ENCODE measurements at places on chromosomes 6 and 20.

GRCh38 chr6:112680091-112680490, 333.0 kb downstream of the RFPL4B start:
- no peak for DNase-seq

GRCh38 chr6:42443312-42444060, 8.2 kb downstream of the TRERF1 start:
- no peak for DNase-seq

DNA sequence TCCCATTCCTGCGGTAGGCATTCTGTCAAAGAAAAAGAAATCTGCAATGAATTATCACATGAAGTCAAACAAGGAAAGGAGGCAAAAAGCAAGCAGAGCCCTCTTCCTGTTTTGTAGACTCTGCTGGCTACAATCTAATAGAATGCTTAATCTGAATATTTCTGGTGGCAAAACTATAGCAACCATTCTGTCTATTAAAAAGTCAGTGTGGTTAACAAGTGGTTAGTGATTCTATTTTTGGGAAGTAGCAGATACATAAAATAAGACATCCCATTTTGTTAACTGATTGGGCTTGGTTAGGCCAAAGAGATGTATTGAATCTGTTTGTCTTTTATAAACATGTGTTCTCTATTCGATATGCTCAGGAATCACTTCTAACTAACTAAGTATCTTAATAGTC, 442.3 kb downstream of the CDC5L start:
- DNase-seq: no peak

DNA sequence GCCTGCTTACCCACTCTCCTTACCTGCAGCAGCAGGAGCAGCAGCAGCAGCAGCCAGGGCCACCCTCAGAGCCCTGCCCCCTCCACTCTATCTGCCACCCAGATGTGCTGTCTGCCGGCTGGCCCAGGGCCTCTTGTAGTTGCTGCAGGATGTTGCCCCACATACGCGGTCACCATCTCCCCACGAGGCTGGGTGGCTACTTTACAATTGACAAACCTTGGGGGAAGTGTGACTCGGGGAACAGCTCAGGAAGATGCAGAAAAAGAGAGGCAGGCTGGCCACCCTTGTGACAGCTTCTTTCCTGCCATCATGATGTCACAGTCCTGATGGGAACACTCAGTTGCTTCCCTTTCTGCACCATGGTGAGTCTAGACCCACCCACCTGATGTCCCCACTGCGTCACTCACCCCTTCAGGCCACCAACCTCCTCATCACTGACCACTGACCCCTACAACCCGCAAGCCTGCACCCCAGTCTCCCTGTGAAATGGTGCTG, 14.5 kb downstream of the TREM1 start:
- DNase-seq: no peak

DNA sequence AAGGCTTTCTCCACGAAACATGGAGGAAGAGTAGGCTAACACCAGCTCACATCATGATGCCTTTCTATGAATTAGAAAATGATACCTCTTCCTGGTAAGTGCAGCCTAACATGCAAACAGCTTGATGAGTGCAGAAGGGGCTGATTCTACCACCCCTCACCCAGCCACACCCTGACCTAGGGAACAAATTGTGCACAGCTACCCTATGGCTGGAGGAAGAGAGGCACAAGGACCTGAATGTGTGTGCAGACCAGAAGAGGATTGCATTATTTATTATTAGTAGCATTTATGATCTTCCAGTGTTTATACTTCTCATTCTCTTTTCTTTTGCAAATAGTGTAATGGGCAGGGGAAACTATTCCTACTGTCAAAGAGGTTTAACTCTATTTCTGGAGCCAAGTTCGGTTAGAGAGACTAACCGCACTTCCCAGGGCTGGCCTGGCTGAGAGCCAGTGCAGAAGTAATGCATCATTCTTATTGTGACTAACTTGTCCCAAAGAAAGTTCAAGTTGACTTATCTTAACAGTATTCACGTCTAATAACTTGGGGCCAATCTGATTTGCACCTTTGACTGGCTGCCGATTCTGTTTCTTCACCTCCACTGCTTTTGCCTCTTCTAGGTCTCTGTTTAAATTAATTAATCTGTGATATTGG, 237.5 kb downstream of the CD83 start:
- DNase-seq: peak; percentile 38

- no peak for DNase-seq
These were observed 5.6 kb downstream of the PCMTD2 start for GRCh38 chr20:64261138-64261537.

- DNase-seq: no peak
These were observed 9.4 kb upstream of the COMMD7 start for GRCh38 chr20:32752458-32753250.

- DNase-seq: no peak
These were observed 131.7 kb downstream of the DNAH8 start for GRCh38 chr6:38846844-38847243.

- no peak for DNase-seq
These were observed 149.7 kb upstream of the SGK1 start for GRCh38 chr6:134467620-134468019.

DNA sequence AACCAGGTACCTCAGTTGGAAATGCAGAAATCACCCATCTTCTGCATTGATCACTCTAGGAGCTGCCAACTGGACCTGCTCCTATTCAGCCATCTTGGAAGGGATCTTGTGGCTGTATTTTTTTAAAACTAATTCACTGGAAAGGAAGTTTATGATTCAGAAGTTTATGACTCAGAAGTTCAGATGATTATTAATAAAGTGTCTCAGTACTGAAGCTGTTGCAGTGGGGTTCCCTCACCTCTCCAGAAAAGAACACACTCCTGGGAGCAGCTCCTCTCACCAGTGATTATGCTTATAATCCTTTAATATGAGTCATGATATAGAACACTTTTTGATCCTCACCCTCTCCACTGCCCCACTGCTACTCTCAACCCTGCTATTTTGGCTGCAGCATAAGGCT, 291.2 kb upstream of the HS3ST5 start:
- DNase-seq: no peak

DNA sequence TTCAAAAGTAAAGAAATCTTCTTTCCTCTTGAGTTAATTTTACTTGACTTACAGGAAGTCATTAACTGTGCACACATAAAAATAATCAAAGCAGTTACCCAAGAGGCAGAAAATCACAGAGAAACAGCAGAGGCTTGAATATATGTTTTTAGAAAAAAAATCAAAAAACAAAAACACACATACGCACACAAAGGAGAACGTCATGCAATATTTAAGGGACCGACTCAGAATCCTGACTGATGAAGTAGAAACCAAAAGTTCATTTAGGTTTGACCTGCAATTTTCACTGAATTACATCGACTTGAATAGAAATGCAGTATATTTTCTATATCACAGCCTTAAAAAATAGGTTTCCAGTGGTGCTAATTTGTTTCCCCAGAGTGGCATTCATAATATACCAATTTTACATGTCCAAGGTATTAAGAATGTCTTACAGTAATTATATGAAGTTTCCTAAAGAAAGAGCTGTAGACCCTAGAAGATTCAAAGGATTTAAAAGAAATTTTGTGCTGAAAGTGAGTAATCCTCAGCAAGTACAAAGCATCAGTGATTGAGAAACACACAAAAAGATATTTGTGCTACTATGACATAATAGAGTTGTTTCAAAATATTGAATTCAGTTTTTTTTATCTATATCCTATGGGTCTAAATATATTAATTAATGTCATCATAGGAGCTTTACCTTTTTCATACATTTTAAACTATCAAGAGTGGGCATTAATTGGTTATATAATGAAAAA, 358.5 kb upstream of the RUNX2 start:
- DNase-seq: no peak

DNA sequence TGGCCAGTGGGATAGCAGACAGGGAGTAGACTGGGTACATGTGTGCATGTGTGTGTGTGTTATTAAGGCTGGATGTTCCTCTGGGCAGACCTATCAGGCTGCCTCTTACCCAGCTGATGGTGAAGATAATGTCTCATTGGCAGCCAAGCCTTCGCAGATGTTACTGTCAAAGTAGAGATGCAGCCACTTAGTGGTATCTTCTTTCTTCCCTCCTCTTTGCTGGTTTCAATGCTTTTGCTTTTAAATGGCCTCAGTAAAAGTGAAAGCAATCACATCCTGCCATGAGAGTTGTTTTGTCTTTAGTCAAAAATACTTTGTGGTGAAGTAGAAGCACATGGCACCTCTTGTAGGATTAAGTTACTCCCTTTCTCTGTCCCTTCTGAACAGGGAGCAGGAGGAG, 57.5 kb downstream of the SNRNP48 start:
- no peak for DNase-seq

GRCh38 chr6:166532302-166532701, 54.2 kb downstream of the RAMACL start:
- no peak for DNase-seq

DNA sequence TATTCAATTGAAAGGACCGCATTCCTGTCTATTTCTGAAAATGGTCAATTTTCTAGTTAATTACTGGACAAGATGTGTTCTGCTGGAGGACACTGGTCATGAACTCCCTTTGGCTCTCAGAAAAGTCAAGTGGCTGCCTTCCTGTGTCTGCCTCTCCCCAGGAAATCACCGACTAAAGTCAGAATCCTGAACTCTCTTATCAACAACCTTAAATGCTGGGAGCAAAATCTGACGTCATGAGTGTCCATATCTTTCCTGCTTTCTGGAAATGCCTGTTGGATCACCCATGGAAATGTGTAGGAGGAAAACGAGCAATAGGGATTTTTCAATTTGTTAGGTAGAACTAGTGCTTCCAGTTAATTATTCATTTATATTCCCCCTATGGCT, 53.5 kb upstream of the PLCB1 start:
- no peak for DNase-seq

DNA sequence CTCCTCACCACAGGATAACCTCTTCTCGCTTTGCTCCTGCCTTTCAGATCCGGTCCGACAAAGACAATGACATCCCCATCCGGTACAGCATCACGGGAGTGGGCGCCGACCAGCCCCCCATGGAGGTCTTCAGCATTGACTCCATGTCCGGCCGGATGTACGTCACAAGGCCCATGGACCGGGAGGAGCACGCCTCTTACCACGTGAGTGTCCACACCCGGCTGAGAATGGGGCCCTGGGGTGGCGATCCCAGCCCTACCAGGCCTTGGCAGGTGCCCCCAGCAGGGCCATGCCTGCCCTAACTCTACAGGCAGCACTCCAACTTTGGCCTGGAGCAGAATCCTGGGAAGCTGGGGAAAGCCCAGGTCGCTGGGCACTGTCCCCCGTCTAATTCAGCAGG, 221.1 kb downstream of the TAF4 start:
- DNase-seq: no peak

DNA sequence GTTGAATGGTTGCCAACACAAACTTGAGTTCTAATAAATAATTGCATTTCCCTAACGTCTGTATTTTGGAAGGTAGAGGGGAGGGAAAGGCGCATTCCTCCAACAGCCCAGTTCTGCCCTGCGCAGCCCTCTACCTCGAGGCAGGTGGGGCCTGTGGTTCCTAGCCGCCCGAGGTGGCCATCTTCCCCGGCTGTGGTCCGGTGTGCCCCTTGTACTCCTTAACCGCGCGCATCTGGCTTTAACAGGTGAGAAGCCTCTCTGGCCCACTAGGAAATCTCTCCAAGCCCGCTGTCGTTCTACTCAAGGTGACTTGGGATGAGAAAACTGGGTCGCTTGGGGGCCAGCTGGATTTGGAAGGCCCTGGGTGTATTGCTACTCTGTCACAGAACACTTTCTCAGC, 1.7 kb downstream of the KHDC3L start:
- no peak for DNase-seq

DNA sequence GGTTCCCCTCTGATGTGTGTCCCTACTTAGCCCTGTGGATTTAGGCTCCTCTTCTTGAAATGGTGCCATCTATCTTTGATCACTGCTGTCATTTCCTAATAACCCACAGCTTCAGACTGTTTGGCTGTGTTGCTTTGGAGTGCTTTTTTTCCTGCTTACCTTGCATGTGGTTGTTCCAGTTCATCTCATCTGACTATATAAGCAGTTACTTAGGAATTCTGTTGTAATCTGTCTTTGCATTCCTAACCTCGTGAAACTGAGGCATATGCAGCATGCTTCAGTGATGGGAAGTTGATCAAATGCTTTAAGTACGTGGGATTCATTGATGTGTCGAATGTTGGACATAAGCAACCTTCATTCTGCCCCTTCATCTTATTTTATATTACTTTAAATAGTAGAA, 115.8 kb upstream of the FLRT3 start:
- no peak for DNase-seq

Data from stimulated activated CD4-positive, alpha-beta T cell treated with anti-CD3 and anti-CD28 coated beads, Interleukin-4, amount 100 ng/mL, for 1 hour (primary cell).